ENCODE measurements at places on chromosomes 3 and 15.

DNA sequence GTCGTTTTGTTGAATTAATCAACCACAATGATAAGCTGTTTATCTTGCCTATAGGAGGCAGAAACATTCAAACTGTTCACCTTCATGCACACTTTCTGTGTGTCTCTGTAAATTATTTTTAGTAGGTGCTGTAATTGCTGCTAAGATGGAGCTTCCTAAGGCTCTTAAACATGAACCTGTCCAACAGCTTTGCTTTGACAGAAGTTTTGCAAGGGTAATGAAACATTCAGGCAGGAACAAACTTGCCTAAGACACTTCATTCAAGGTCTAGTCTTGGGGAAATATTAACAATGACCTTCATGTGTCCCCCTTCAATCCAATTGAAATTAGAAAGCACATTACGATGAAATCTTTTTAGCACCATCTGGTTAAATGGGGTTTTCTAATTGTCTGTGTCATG is 156.1 kb downstream of the DIPK2A start:
- no peak for DNase-seq

GRCh38 chr3:50325497-50326181 is 2.4 kb downstream of the TUSC2 start:
- peak; percentile 25 for DNase-seq

- DNase-seq = no peak
These were observed 51.5 kb downstream of the ZMAT3 start for GRCh38 chr3:179020112-179020511.

GRCh38 chr3:169634618-169635236 is 28.8 kb downstream of the MECOM start:
- DNase-seq = no peak

GRCh38 chr15:58330741-58331559 is 100.8 kb upstream of the LIPC start:
- no peak for DNase-seq

DNA sequence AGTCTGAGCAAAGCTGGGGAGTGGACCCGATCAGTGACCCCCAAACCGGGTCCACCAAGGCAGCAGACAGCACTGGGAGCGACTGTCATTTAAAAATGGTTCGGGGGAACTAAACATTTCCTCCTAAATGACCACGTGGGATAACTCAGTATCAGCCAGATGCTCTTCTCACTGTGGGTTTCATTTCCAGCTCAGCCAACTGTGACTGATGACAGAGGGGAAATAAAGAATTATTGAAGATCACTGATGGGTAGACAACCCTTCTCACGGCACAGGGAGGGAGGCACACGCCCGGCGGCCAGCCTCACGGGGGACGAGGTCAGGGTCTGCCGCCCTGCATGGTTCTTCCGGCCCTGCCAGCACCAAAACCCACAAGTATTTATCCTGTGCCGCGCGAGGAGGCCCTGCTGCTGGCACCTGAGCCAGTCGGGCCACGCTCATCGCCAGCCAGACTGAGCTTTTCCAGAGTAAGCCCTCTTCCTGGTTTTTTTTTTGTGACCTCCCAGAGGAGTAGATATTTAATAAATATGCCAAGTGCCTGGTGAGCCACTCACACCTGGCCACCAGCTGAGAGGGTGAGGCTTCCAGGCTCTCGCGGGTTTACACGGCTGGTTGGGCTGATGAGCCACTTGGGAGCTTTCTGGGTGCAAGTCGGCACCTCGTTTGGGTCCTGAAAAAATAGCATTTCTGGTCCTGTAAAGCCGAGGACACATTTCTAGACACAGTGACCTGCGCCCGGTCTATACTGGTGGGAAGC is 6.2 kb downstream of the MELTF start:
- DNase-seq = peak; percentile 20

- DNase-seq = no peak
These were observed 332.8 kb downstream of the PLCL2 start for GRCh38 chr3:17217588-17217987.
